ENCODE measurements at places on chromosomes 12 and 14. TPM values are rescaled to one million over a fixed set of nuclear protein-coding genes. Genes with fewer than 3 reads are reported as not detected.

- DNase-seq = no peak
- no peaks in the 10 kb centered on the region for H3K27me3 ChIP-seq
- H3K4me3 ChIP-seq = no peak overlapping the region
- H3K36me3 ChIP-seq = no peaks in the 10 kb centered on the region
- H3K27ac ChIP-seq = no peak overlapping the region
These were observed 9.9 kb downstream of the DPF3 start for GRCh38 chr14:72883961-72884360.

DNA sequence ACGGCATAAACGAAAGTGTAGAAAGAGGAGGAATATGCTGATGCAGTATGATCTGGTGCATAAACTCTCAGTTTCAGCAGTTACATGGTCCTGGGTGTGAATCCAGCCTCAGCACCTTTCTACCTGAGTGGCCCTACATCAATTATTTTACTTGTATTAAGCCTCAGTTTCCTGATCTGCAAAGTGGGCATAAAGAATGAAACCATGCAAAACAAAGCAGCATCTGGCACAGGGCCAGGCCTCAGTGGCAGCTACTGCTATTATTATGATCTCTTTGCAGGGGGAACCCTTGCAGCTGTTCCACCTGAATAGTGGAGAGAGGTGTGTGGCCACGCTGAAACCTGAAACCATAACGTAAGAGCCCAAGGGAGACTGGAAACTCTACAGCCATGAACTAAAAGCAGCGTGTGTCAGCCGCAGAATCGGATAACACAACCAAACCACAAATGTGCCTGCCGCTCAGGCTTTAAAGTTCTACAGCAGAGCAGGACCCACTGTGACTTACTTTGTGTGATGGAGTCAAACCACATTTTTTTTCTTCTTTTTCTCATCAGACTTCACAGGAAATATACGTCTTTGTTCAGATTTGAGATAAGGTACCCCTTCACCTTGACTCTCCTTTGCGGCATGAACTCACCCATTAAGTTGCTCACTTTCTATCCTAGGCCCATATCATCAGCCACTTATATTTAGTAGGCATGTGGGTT, 29.2 kb upstream of the FOS start:
- peaks cover 45% of the 10 kb centered on the region for H3K4me1 ChIP-seq
- H3K27ac ChIP-seq = peak overlapping the region; percentile 90
- H3K36me3 ChIP-seq = no peaks in the 10 kb centered on the region

Gene NKX2-1
- 0.23 TPM for total RNA-seq

GRCh38 chr14:89542786-89543424, 125.9 kb upstream of the FOXN3 start:
- H3K27ac ChIP-seq = no peak overlapping the region
- DNase-seq = no peak
- no peak overlapping the region for H3K4me3 ChIP-seq
- H3K36me3 ChIP-seq = no peaks in the 10 kb centered on the region
- no peaks in the 10 kb centered on the region for H3K27me3 ChIP-seq

All from T-cell (primary cell).